ENCODE measurements at places on chromosomes 11 and 22. TPM values are rescaled to one million over a fixed set of nuclear protein-coding genes. Genes with fewer than 3 reads are reported as not detected.

The TMPRSS5 gene
- 0.62 TPM for total RNA-seq

The TMEM45B gene
- not detected for total RNA-seq

The TMEM258 gene
- 78.1 TPM for total RNA-seq

GRCh38 chr11:73141031-73141308, 1.1 kb downstream of the FCHSD2 start:
- DNase-seq = peak; percentile 16

DNA sequence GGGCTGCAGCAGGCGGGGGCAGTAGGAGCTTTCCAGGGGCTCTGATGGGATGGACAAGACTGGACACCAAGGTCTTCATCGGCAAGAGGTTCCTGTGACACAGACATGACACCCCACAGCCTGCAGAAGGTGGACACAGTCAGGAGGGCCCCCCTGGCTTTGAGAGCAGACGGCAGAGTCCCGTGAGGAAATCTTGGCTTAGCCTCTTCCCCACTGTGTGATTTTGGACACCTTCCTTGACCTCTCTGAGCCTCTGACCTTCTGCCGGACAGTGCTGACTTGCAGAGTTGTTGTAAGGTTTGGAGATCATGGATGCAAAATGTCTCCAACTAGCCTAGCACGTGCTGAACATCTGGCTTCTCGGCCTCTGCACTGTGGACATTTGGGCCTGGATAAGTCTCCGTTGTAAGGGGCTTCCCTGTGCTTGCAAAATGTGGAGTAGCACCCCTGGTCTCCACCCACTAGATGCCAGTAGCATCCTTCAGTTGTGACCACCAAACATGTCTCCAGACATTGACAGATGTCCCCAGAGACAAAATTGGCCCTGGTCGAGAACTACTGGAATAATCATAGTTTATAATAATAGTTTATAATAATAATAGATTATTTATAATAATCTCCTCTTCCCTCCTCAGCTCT, 54.6 kb downstream of the MCM5 start:
- no peak for DNase-seq

DNA sequence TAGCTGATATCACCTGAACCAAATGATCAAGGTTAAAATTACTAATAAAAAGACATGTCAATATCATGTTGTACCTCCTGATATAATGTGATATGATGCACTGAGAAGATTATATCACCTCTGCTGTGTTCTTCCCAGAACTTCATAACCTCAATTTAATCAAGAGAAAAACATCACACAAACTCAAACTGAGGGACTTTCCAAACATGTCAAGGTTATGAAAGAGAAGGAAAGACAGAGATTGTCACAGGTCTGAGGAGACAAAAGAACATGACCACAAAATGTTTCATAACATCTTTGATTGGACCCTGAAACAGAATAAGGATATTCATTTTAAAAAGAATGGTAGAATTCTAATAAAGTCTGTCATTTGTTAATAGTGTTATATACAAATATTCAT, 43.0 kb upstream of the CFAP300 start:
- DNase-seq = no peak

DNA sequence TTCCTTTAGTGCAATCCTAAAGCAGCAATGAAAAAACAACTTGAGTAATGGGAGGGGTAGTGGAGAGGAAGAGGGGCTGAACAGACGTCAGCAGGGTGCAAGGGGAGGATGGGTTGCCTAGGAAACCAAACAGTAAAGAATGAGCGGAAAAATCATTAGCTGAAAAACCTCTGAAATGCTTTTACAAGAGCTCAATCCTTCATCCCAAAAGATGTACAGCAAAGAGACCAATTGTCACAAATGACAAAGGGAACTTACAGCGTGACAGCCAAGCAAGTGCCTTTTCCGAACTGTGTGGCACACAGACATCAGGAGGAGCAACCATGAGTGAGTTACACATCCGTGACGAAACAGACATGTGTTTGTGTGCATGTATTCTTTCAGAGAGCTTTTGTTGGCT, 104.6 kb downstream of the SIK3 start:
- DNase-seq = no peak

GRCh38 chr11:111455291-111456085, 56.7 kb downstream of the BTG4 start:
- no peak for DNase-seq

DNA sequence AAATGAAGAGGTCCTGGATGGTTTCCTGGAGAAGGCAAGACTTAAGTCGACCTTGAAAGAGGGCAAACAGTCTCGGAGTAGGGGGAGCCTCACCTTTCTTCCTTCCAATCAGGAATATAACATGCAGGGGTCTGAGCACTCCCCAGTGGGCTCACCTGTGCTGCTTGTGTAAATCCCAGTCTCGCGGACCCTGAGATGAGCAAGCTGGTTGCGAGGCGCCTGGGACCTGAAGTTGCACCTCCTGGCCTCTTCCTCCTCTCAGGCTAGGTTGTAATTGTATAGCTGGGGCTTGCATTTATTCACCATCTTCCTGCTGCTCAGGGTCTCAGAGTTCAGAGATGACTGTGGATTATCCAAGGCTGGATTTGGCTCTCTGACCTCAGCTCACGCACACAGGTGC, 7.5 kb upstream of the WBP2NL start:
- no peak for DNase-seq

DNA sequence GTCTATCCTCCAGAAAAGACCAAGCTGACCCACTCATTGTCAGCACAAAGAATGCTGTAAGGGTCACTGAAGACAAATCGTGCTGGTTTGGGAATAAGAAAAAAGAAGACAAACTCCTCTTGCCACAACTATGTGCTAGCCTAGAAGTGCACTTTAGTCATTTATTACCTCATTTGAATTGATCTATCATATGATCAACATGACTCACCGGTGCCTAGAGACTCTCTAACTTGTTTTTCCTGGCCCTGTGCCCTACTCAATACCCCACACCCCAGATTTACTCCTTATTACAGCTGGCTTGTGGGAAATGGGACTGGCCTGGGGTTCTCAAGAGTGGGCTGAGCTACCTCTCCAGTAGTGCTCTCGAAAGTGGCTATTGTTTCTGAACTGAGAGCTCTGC, 35.9 kb upstream of the HORMAD2 start:
- peak; percentile 46 for DNase-seq
